CD4-positive, alpha-beta T cell treated with Interleukin-17A for 1 hour (primary cell): ENCODE measurements at places on chromosomes 5 and 9.

- no peak for DNase-seq
Measured at GRCh38 chr9:73743826-73744225, 592.2 kb downstream of the ANXA1 start.

DNA sequence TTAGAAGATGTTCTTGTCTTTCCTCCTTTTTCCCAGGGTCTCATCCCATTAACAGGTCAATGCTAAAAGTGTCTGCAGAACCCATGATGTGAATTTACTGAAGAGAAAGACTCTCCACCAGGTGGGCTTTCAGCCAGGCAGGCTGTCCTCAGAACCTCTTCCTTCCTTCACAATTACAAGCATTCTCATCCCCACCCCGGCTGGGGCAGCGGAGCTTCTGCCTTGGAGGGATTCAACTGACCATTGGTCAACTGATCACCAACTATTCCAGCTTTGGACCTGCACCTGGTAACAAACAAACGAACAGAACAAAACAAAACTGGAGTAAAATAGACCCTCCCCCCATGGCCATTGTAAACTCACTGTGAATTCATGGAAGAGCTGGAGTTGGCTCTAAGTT, 12.6 kb downstream of the IL9 start:
- DNase-seq: no peak

DNA sequence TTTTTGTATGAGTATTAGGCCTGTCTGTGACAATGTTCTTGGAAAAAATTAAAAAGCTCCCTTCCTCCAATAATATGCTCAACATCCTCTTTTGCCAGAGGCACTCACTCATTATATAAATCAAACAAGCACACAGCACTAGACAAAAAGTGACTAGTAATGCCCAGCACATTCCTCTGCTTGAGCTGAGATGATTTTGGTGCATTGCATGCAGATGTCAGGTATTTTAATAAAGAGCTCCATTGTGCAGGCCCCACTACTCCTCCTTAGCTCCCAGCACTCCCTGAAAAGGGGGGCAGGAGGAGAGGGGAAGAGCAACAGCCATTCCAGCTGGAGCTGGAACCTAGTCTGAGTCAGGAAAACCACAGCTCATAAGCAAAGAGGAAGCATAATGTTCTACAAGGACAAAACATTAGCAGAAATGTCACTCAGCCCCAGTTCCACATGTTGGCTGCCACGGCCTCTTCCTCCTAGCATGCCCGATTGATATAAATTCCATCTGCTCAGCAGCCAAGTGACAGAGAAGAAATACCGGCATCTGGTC, 348.5 kb downstream of the BNC2 start:
- DNase-seq: no peak

GRCh38 chr9:81782313-81782995, 93.1 kb upstream of the TLE1 start:
- no peak for DNase-seq

DNA sequence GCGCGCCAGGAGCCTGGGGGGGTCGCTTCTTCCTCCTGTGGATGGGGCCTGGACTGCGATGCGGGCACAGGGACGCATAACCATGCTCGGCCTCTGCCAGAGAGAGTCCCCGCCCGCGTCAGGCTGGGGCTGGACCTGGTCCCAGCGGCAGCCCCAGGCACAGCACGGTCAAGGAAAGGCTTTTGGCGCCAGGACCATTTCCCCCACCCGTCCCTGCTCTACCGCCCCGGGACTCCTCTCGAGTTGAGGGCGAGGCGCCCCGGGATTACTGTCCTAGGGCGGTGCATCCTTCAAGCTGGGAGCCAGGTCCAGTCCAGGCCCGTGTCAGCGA, 341 bp downstream of the MXD3 start:
- DNase-seq: no peak

- DNase-seq: peak; percentile 19
Measured at GRCh38 chr5:100647461-100648230, 112.5 kb downstream of the FAM174A start.

GRCh38 chr5:137091472-137091871, 407.7 kb downstream of the SPOCK1 start:
- DNase-seq: no peak

GRCh38 chr9:36597412-36598178, 24.9 kb downstream of the MELK start:
- DNase-seq: peak; percentile 25

GRCh38 chr9:31027678-31028077, 1356.8 kb upstream of the ACO1 start:
- no peak for DNase-seq

GRCh38 chr9:38622288-38622674, 1.9 kb upstream of the ANKRD18A start:
- DNase-seq: no peak

DNA sequence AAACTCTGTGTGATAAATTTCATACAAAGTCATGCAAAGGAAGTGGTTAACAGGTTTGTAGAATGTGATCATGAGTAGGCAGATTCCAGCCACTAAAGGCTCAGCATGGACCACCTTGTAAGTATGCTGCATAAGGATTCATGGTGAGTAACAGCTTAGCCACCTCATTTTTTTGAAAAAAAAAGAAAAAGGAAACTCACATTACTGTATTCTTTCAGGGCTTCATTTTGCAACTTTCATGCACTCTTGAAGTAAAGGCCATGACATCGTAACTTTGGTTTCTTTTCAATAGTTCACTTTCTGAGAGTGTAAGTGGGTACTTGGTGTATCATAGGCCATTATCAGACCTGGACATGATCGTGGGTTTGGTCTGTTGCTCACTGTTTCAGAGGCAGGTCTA, 175.1 kb downstream of the PCSK1 start:
- no peak for DNase-seq

GRCh38 chr5:175746851-175747250, 89.0 kb downstream of the HRH2 start:
- DNase-seq: no peak

- DNase-seq: no peak
Measured at GRCh38 chr5:95524423-95524822, 30.4 kb downstream of the SKIC3 start.

GRCh38 chr9:16039988-16040761, 487.3 kb downstream of the CCDC171 start:
- no peak for DNase-seq

DNA sequence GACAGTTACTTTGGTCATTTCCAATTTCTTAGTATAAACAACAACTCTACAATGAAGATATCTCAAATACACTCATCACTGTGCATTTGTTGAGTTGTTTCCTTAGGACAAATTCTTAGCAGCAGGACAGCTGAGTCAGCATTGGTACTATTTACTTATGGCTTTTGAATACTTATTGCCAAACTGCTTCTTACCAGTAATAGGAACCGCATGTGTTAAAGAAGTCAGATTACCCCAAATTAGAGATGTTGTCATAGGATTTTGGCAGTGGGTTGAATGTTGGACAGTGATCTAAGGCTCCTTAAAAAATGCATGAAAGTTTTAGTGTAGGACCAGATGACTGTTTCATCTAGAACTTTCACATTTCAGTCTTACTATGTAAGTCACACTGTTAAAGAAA, 280.1 kb upstream of the DMRT1 start:
- no peak for DNase-seq

- no peak for DNase-seq
Measured at GRCh38 chr5:125409234-125409860, 662.9 kb upstream of the ZNF608 start.

DNA sequence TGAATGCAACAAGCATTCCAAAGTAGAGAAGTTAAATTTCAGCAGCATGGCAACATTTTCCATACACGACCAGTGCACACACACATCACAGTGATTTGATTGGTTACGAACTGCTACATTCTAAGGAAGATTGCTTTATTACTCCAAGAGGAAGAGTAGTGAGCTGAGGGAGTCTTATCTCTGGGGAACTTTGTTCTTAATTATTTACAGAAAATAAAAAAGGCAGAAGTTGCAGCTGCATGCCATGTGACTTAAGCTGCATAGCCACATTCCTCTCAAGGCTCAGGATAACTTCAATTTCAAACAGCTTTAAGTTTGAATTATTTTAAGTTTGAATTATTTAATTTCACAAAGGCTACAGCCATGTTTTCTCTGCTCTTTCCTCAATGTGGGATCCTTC, 71.6 kb upstream of the HSPB3 start:
- DNase-seq: no peak

GRCh38 chr5:69046375-69046957, 47.3 kb upstream of the SLC30A5 start:
- no peak for DNase-seq

DNA sequence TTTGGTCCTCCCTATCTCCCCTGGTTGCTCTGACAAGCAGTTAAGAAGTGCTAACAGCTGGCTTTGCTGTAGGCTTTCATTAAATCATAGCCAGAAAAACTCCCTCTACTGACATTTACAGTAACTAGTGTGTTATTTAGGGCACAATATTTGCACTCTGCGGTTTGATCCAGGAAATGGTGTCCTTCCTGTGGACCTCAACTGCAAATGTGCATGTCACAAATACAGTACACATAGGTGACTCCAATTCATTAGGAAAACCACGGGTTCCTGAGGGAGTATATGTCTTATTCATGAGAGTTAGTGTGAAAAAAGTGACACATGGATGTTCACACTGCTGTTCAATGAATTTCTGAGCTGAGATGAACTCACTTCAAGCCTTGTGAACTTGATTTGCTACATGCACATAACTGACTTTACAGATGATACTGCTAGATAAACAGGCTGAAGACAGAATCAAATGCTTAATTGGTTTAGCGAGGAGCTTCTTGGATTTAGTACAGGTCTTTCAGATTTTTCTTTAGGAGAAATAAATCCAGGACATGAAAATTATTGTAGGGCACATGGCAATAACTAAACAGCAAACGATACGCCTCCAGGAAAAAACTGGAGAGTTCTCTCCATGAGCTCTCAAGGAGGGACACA, 281.5 kb downstream of the EFNA5 start:
- DNase-seq: peak; percentile 63

DNA sequence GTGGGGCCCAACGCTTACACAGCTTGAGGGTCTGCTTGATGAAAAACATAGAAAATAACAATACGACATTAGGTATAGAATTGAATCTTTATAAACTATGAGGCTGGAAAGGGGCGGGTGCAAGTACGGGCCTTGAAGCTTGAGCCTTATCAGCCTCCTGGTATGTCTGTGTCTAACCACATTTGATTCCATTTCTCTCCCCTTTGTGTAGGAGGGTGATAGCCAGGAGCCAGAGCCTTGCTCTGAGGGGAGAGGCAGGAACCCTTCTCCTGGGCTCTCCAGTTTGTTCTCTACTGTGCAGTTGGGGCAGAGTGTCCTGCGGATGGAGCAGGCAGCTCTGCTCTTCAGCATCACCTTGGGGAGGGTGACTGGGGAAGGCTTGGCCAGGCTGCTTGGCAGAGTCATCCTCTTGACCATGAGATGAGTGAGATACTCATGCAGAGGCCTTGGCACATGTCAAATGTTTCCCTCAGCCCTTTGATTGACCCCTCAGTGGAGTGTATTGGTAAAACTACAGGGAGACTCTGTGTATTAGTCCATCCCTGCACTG, 153.5 kb downstream of the SEMA6A start:
- DNase-seq: no peak

- no peak for DNase-seq
Measured at GRCh38 chr5:113179156-113179555, 202.6 kb downstream of the DCP2 start.

DNA sequence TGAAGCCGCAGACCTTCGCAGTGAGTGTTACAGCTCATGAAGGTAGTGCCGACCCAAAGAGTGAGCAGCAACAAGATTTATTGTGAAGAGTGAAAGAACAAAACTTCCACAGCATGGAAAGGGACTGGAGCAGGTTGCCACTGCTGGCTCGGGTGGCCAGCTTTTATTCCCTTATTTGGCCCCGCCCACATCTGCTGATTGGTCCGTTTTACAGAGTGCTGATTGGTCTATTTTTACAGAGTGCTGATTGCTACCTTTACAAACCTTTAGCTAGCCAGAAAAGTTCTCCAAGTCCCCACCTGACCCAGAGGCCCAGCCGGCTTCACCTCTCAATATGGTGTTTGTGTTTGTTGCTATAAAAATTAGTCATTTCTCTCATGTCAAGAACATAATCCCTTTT, 49.7 kb downstream of the RECK start:
- DNase-seq: no peak

GRCh38 chr9:98890256-98890655, 53.5 kb upstream of the COL15A1 start:
- DNase-seq: no peak

DNA sequence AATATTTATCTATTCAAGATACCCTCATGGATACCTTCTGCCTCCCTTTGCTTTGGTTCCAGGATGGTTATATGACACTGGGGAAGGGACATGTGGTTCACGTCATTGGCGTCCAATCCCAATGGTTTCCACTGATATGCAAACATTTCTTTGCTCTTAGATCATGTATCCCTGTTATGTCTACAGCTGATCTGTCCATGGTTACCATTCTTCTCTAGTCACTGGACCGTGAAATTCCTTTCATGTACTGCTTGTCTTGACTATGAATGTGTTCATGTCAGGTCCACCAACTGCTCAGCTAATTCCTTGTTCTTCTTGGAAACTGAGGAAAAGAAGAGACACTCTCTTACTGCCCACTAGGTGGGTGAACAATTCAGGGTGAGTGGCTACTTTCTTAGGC, 391.1 kb upstream of the ZNF608 start:
- no peak for DNase-seq

- peak; percentile 1 for DNase-seq
Measured at GRCh38 chr5:77409870-77410621, 82.1 kb downstream of the WDR41 start.

GRCh38 chr9:80648336-80648735, 1041.0 kb downstream of the TLE1 start:
- no peak for DNase-seq

DNA sequence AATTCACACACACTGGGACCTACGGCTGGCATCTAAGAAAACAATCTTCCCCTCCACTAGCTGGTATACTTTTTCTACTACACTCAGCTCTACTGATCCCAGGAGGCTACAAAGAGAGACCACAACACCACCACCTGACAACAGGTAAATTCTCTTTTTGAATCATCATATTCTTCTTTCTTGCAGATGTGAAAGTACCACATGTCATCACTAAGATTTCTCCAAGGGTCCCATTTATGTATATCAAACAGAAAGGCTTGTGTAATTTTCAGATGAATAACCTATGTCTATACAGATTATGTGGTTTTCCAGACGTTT, 25.1 kb downstream of the PUM3 start:
- no peak for DNase-seq

- no peak for DNase-seq
Measured at GRCh38 chr5:172481011-172481800, 26.9 kb upstream of the SH3PXD2B start.

DNA sequence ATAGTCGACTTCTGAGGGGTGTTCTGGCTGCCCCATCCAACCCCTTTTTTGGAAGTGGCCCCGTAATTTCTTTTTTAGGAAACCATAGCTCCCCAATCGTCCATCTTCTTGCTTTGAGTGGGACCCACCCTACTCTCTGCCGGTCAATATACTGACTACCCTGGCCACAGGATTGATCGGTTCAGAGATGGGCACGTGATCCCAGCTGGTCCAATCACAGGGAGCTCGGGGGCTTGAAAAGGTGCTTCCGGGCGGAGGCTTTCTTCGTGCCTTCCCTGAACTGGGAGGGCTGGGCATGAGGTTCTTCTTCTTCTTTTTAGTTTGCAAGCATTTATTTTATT, 78.7 kb upstream of the SH3PXD2B start:
- no peak for DNase-seq
